ENCODE measurements at places on chromosomes 12 and 14.
A peak's percentile ranks its signal among the peaks of the same experiment; 100 is the strongest.

- no peak for DNase-seq
Observed at GRCh38 chr12:15256761-15257160, 35.5 kb upstream of the RERG start.

DNA sequence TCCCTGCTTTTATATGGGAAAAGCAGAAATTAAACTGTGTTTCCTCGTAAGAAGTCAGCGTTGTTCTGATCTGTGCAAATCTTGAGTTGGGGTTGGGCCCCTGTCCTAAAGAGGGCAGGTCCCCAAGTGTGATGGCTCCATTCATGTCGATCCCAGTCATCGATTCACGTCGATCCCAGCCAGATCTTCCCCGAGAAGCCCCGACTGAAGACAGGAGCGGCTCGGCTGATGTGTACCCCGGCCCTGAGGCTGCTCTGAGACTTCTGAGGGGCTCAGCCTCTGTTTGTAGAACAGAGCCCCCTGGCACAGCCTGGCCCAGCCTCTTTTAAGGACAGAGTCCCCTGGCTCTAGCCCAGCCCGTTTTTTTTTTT, 9.3 kb downstream of the PGAM5 start:
- DNase-seq, result peak; percentile 27

DNA sequence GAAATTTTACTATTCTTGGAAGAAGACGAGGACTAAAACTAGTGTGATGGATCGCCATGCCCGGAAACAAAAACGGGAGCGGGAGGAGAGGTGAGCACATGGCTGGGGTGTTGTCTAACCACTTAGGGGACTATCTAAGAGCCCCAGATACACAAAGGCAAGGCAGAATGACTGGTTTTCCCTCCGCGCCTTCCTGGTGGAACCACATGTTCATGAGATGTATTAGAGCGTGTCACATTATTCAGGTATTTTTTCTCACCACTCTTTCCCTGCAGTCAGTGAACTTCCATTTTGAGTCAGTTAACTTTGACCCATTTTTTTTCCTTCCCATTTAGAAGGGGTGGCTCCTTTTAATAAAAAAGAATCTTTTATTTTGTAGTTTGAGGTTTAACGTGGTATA, 68.8 kb upstream of the TRAF3 start:
- DNase-seq, result no peak

DNA sequence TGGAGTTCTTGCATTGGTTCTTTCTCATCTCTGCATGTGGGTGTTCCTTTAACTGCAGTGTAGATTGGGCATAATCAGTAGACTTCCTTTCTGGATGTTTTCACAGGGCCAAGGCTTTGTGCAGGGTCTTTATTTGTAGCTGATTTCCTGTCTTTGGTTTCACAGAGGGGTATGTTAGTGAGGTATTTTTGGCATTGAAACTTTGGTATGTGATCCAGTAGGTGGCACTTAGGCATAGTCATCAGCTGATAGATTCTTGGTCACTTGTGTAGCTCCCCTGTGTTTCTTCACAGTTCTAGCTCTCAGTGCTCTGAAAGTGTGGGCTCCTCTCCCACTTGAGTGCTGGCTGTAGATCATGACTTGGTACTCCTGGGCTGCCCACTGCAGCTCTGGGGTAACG, 52.7 kb upstream of the LMO3 start:
- DNase-seq, result no peak

- DNase-seq, result peak; percentile 52
Observed at GRCh38 chr14:53954551-53955228, 1.9 kb downstream of the BMP4 start.

- DNase-seq, result no peak
Observed at GRCh38 chr14:106850913-106851825, 1324.8 kb downstream of the TMEM121 start.

- no peak for DNase-seq
Observed at GRCh38 chr12:94498073-94498472, 38.4 kb upstream of the CEP83 start.

- no peak for DNase-seq
Observed at GRCh38 chr12:93186131-93186530, 191.6 kb upstream of the NUDT4 start.

DNA sequence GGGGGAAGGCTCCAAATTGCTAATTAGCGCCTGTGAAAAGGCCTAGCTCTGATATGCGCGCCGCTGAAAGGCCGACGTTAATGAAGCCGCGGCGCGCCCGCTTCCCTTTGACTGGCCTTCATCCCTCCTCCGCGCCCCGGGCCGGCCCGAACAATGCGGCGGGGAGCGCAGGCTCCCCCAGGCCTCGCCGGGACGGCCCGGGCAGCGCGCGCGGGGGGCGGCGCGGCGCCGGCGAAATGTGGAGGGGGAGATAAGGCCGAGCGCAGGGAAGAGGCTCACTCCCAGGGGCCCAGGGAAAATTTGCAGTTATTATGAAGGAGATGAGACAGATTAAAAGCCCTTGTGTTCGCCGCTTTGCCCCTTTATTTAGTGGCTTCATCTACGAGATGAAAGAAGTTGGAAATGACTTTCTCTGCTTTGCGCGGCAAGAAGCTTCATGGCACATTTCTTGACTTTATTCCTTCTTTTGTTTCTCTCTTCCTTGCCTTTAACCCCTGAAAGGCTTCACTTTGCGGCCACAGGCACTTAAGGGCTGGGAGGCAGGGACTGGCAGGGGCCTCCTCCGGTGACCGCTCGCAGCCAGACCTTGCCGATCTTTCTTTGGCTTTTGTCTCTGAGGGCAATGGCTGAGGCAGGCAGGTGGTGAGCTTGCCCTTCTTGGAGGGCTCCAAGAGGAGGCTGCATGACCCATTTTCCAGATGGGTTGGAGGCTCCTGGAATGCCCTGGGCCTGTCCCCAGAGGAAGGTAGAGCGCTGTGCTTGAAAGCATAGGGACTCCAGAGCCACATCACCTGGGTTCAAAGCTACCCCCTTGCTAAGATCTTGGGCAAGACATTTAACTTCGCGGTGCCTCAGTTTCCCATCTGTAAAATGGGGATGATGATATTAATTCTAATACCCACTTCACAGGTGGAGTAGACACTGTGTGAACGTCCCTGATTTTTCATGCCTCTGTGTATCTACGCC, 12.7 kb upstream of the GPATCH2L start:
- DNase-seq, result no peak

DNA sequence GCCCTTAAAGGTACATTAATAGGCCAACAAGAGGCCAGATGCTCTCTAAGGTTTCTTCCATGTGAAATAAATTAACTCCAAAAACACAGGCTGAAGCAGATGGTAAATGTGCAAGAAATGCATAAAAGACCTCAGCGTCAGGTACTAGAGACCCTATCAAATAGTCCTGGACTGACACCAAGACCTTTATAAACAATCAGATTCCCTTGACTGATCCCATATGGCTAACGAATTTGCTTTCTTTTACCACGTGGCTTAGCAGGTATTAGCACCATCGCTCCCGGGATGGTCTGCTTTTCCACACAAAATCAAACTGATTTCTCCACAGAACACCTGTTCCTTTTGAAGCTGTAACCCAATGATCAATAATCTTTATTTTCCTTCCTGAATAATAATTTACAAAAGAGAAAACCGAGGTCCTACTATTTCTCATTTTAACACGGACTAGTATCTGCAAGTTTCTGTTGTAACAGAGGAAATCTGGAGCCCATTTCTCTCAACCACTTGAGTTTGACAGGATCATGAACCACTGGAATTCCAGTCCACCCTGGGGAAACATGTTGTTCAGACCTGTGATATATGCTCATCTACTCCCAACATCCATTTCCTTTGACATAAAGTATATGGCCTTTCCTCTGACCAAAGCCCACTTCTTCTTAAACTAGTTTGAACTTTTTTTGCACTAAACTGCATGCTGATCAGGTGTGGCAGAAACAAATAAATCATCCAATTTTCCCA, 48.2 kb upstream of the DAAM1 start:
- DNase-seq, result no peak

DNA sequence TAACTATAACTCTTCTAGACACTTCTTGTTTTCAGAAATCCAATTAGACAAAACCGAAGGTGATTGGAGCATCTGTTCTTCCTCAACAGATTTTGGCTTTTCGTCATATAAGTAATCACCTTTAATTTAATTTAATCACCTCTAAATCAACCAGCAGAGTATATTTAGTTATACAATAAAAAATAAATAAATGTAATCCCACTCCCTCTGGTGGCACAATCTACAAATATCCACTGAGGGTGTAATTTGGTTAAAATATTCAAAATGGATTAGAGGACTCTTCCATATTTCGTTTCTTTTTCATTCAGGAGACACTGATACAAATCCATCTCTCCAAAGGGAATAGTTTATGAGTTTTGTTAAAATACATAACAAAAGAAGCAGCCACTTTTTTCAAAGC, 18.3 kb upstream of the SLC35F4 start:
- DNase-seq, result no peak

DNA sequence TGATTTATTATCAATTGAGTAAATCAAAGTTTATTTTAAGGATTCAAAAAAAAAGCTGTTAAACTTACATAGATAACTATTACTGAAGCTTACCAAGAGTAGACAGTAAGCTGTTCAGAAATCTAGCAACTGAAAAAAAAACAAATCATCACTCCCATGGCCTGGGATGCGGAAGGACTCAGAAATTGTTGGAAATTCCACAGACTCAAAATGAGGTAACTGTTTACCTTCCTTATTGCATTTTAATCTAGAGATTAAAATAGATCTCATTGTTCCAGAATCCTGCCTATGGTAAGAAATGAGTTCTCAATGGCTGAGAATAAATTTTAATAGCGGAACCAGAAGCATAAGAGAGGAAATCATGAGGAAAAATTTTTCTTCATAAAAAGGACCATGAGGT, 87.2 kb downstream of the PPM1H start:
- DNase-seq, result no peak

GRCh38 chr12:50074936-50075807, 10.0 kb upstream of the SMARCD1 start:
- DNase-seq, result peak; percentile 90

DNA sequence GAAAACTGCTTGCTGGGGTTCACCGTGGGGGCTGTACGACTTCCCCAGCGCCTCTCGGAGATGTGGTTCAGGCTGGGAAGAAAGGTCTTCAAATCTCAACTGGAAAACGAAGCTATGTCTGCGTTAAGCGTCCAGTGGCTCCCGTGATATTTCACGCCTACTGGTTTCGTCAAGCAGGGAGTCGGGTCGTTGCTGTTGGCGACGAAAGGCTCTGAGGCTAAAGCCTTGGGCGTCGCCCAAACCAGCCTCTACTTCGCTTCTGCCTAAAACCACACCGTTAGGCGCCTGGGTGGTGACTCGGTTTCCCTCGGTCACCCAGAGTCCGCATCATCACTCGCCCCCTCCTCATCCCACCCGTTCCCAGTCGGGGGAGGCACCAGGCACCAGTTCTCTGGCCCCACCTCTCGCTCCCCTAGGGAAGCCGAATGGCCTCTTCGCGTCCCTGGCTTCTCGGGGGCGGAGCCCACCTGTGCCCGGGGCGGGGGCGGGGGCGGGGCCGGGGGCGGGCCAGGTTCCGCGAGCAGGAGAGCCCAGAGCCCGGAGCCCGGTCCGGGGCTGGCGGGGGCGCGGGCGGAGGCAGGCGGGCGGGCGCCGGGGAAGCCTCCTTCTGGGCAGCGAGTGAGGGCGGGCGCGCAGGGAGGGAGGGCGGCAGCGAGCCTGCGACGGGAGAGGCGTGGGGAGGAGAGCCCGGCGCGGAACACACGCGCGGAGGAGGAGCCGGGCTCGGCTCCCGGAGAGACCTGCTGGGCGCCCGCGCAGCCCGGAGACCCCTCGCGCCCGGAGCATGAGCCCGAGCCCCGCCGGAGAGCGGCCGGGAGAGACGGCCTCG, at the start of gene B4GALNT3:
TSS of gene B4GALNT3 (plus strand) at position 510 of the 829 bp plus-strand sequence. CDS start 438 bp downstream, outside the sequence.
- DNase-seq, result peak; percentile 84
